ENCODE measurements at places on chromosomes 2 and 18.

DNA sequence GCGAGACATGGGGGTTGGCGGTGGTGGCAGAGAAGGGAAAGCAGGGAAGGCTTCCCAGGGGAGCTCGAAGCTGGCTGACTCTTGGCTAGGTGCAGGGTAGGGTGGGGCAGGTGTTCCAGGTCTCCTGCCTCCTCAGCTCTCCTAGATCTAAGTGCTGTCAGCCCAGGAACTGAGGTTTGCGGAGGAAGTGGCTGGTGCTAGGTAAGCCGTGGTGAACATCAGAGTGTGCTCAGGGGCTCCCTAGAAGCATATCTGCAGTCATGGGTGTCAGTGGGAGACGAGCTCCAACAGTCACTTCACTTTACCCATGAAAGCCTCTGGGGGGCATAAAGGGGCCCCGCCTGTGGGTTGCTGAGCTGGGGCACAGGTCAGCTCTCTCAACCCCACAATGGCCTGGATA lies 34.1 kb downstream of the ARHGEF4 start:
- DNase-seq: no peak

DNA sequence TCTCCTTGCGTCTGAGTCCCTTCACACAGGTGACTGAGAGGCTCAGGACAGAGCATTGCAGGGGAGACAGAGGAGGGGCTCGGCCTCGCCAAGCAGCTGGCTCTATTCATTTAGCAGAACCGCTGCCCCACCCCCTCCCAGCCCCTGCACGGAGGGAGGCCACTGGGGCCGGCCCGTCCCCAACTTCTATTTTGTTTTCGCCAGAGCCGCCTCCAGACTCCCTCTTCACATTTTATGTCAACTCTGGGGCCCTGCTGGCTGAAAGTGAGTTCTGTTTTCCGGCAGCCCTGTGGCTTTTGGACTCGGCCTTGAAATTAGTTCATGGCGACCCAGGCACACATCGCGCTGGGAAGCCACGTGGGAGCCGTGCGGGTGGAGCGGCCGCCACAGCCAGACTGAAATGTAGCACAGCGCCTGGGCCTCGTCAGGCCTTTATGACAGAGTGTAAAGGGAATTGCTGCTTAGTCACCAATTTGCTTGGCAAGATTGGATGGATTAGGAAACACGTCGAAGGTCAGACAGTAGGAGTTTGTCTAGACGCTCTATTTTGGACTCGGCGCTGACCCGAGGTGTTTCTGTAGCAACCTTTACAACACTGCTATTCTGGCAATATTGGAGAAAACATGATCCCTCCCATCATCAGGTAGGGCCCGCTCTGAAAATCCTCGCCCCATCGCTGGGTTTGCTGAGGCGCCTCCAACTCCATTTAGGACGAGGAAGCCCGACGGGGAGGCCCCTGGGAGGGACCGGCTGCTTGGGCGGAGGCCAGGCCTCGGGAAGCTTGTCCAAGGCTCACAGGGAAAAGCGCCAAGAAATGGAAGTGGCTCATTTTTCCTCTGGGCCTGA lies 90.7 kb upstream of the CTDP1 start:
- DNase-seq: peak; percentile 54

DNA sequence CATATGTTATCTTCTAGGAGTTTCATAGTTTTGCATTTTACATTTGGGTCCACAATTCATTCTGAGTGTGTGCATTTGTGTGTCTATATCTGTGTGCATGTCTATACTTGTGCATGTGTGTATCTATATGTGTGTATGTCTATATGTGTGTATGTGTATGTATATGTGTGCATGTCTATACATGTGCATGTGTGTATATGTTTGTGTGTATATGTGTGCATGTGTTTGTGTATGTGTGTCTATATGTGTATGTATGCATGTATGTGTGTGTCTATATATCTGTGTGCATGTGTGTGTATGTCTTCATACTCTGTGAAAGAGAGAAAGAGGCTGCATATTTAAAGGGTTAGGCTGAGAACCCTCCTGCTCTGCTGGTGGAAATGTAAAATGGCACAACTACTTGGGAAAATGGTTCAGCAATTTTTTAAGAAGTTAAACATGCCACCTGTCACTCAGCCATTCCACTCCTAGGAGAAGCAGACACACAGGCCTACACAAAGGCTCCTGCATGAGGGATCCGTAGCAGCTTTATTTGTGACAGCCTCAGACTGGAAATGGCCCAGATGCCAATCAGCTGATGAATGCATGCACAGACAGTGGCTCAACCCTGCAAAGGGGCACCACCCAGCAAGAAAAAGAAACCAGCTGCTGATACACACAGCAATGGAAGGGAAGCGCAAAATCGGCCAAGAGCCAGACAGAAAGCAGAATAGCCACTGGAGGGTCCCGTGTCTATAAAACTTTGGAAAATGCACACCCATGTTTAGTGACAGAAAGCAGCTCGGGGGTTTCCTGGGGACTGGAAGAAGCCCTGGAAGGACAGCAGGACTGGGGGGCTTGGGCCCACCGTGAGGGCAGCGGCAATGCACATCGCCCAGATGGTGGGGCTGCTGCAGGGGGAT lies 146.8 kb downstream of the SEPTIN10 start:
- DNase-seq: no peak

GRCh38 chr18:47284721-47285395 lies 33.4 kb upstream of the SKOR2 start:
- no peak for DNase-seq

DNA sequence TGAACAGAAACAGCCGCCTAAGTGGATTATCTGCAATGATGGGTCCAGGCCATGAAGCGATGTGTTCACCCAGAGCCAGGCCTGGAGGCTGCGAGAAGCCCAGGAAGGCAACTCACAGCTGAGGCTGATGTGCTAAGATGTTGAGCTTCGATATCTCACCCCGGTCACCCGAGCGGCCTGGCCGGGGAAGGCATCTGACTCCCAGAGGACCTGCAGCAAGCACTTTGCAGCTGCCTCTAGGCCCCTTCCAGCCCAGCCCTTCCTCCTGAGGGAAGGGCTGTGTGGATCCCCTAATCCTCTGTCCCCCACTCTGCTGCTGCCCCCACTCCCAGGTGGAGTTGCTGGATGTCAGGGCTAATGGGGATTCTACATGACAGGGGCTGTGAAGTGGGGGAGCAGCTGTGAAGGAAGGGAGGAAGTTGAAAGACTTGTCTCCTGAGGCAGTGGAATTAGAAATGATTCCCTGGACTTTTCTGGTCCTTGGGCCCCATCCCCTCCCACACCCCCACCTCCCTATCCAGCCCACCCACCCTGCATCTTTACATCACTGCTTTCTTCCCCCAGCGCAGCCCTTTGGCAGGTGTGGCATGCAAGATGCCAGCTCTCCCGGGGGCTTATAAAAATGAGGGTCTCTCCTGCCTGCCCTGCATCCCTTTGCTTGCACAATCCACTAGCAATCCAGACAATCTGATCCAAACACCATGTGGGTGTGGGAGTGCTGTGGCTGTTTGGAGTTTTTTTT lies 4.3 kb downstream of the ATP6V1B1 start:
- DNase-seq: no peak

DNA sequence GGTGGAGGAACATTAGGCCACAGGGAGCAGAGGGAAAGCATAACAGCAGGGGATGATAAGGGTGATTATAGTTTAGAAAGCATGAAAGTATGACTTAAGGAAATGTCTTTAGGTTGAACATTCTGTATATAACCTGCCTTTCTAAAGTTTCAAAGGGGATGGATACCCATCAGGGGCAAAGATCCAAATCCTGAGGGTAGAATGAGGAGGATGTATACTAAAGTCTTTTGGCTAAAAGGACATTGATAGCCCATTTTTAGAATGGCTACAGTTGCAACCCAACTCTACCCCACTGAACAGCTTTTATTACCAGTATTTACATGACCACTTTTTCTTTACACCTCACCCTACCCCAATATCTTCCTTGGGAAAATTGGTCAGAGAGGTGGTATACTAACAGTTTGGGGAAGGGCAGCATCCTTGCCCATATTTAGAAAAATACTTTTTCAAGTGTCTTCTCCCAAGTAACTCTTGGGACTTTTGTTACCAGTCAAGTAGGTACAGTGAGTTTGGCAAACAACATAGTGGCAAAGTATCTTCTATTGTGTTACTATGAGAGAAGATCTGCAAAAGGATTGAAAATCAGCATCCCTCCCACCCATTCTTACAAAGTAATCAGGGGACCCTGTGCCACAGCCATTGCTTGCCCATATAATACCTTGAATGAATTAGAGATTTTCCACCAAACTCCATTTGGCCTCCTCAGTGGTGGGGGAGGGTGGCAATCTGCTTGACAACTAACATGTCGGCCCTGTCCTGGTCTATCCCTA lies 8.3 kb downstream of the MAT2A start:
- no peak for DNase-seq

DNA sequence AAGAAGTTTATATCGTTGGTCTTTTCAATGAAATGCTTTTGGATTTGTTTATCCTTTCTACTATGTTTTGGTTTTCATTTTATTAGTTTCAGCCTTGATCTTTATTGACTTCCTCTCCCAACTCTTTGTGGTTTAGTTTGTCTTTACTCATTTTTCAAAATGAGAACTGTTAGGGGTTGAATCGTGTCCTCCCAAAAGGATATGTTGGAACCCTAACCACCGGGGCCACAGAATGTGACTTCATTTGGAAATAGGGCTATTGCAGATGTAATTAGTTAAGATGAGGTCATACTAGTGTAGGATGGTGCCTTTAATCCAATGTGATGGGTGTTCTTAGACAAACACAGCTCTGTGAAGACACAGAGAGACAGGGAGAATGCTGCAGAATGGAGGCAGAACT lies 60.4 kb upstream of the IL1R2 start:
- DNase-seq: no peak

- no peak for DNase-seq
These were observed 47.0 kb downstream of the EFEMP1 start for GRCh38 chr2:55876429-55877086.

GRCh38 chr2:74290066-74290465 lies 53.1 kb downstream of the SLC4A5 start:
- DNase-seq: no peak

GRCh38 chr2:55133467-55134315 lies 83.4 kb upstream of the RTN4 start:
- no peak for DNase-seq

DNA sequence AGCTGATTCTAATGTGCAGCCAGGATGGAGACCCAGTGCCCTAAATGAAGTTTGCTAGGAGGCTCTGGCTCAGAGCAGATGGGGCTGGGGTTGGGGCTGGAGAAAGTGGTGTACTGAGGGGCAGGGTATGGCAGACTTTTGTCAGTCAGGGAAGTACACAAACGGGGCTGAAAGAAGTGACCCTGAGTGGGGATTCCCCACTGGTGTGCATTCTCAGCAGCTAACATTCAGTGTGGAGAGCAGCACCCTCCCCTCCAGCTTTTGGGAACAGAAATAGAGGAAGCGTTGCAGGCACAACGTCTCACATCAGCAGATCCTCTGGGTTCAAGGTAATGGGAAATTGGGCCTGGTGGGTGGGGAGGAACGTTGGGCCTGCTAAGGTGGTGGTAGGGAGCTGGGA lies 89.1 kb upstream of the GCFC2 start:
- DNase-seq: no peak

GRCh38 chr2:28952836-28953211 lies 28.3 kb upstream of the TOGARAM2 start:
- DNase-seq: no peak
